Activated T-cell treated with anti-CD3 and anti-CD28 coated beads, Interleukin-2, amount 50 U/mL, for 1 hour (primary cell): ENCODE measurements at places on chromosomes 13 and 19.

DNA sequence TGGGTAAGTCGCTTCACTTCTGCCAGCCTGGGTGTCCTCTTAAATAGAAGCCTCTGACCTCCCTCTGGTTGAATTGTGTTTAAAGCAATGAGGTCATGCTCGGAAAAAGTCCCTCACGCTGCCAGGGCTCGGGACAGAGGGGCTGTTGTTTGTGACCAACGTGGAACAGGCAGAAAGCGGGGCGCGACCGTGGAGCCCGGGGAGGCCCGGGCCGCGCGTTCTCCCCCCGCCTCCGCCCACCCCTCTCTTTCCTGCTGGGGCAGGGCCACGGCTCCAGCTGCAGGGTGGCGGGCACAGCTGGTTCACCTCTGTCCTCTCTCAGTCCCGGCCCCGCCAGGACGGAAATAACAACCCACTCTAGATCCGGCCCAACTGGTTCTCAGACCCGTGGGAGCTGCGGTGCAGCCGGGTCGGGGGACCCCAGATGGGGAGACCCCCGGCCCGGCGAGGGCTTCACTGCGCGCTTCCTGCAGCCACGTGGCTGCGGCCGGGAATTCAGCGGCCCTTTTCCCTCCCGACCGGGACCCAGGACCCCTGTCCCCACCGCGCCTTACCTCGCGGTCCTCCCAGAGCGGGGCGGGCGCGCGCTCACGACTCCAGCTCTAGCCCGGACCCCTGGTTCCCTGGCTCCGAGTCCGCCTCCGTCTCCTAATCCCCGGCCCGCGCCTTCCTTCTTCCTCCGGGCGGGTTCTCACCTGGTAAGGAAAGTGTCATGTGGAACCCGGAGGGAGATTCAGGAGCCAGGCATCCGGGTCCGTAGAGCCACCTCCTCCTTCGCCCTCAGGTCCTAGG is 1.9 kb downstream of the CDC42EP5 start:
- no peak for DNase-seq

GRCh38 chr13:40517486-40518480 is 148.7 kb downstream of the FOXO1 start:
- DNase-seq: no peak

DNA sequence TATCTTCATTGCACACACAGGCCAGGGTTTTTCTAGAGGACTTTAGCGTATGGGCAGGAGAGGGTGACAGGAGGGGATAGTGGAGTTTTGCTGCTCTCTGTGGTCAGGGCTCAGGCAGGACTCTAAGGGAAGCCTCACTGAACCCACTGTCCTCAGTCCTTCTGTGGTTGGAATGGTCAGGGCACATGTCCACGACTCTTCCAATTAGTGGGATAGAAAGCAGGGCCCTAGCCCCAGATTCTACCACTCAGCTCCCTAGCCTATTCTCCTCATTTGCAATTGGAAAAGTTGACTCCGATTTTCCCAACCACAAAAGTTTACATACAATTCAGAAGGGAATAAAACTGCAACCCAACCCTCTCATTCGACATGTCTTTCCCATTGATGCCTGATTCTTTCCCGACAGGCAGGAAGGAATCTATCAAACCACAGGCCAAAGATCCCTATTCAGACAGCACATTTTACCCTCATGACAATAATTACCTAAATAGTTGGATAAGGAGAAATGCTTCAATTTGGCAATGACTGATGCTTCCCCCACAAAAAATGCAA is 38.2 kb downstream of the TGDS start:
- DNase-seq: no peak

DNA sequence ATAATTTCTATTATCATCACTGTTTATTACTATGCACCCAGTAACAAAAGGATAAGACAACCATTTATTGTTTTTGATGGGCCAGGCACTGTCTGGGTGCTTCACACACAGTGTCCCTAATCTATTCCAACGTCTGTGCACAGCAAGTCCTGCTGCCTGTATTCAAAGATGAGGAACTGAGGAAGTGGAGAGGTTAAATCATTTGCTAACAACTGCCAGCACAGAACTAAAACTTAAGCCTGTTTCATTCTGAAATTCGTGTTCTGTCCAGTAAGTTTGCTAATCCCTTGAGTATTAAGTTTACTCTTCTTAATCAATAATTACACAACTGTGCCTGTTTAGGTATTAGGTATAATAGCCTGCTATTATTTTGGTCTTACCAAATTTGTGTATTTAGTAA is 41.9 kb downstream of the TEX26 start:
- no peak for DNase-seq
